ENCODE measurements at places on chromosomes 12 and 14.

DNA sequence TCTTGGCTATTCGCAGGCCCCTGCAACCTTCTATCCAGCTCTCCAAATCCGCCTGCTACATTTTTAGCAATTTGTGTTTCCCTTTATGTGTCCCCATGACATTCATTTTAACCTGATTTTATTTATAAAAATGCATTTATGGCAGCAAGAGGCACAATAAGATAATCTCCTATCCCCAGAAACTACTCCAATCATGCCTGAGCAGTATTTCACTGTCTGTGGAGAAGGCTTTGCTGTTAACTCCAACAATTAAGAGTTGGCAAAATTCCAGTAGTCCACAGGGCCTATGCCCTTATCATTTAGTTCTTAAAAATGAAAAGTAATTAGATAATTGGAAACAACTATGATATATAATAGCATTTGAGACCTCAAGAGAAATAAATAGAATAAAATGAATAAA is 462.4 kb downstream of the TRHDE start:
- DNase-seq, result no peak

GRCh38 chr12:30877105-30877875 is 49.3 kb upstream of the TSPAN11 start:
- no peak for DNase-seq

- DNase-seq, result no peak
Observed at GRCh38 chr12:130719263-130719859, 3.3 kb upstream of the RIMBP2 start.

DNA sequence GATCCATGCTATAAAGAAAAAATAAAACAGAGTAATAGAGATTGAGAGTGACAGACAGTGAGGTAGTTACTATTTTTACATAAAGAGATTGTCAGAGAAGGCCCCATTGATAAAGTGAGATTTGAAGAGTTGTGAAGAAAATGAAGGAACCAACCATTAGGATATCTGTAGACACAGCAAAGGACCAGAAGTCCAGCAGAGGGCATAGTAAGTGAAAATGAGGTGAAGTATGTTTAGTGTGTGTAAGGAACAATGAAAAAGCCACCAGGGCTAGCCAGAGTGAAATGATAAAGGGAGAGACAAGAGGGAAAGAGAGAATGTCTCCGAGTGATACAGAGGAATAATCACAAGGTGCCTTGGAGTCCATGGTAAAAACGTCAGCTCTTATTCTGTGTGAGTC is 411.0 kb downstream of the NELL2 start:
- no peak for DNase-seq

DNA sequence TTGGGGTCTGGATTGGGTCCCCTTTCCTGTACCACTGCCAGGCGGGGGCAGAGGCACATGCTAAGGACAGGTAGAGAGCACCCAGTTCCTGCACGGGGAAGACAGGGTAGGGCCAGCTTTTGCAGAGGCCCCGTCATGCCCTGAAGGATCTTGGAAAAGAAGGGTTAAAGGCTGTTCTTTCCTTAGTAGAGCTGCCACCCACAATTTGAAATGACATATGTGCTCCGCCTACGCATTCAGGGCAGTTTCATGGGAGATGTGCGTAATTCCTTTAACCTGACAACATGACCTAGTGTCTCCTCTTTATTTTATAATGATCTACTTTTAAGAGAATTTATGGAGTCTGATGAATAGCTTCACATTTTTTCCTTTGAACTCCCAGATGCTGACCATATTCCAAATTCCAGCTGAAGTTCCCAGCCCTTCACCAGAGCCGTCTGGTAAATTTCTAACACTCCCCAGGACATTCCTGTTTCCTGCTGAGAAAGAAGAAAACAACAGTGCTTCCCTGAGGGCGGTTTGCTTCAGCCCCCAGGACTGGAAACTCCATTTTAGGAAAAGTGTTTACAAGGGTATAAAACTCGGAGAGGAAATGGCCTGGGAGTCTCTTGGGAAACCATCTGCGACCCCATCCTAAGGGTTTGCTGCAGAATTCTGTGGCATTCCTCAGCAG is 58.9 kb upstream of the PLEKHG3 start:
- peak; percentile 98 for DNase-seq

GRCh38 chr14:40682131-40682913 is 924.4 kb upstream of the LRFN5 start:
- no peak for DNase-seq

- peak; percentile 10 for DNase-seq
Observed at GRCh38 chr12:130714091-130714590, 2.0 kb downstream of the RIMBP2 start.

DNA sequence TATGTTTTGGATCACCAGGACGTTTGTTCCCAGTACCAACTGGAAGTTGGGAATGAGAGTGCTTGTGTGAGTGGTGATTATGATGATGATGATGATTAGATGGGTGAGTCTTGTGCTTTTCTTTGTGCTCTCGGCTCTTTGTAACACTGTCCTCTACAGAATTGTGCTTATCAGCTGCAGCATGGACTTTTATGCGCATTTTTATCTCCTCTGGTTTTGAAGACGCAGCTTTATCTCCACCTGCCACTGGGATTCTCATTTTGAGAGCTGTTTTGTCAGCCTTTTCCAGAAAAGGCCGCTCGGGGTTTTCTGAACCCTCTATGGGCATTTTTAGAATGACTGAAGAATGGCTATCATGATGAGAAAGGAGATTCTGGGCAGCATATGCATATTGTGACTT is 11.5 kb upstream of the KANSL2 start:
- no peak for DNase-seq

GRCh38 chr14:23326491-23327332 is 5.5 kb downstream of the PABPN1 start:
- no peak for DNase-seq

DNA sequence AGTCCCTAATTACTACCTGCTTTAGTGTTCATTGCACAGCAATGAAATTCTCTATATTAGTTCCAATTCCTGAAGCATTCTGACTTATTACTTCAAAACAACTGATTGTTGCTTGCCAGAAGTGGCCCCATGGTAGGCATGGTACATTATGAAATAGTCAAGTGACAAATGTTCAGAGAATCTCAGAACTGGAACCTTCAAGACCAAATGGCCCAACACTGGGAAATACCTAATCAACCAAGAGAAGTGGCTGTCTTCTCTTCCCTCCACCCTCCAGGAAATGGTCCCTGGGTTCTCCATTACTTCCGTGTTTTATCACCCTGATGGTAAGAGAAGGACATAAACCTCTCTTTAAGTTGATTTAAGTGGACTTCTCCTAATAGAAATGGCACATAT is 49.9 kb downstream of the ITPR2 start:
- no peak for DNase-seq

DNA sequence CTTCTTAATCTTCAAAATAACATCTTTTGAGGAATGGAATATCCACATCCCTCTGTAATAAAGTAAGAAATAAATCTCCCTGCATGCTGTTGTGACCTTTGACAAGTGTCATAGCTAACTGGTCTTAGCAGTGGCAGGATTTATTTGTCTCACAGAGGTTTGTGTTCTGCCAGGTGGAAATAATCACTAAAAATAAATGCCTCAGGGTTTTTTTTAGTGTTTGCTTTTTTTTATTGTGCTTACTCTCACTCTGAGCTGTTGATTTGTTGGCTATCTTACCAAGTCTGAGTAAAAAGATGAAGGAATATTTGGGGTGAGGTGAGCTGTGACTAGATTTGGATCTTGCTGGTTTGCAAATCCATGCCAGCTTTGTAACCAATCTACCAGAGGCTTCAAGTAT is 285.4 kb downstream of the ALG10B start:
- no peak for DNase-seq

DNA sequence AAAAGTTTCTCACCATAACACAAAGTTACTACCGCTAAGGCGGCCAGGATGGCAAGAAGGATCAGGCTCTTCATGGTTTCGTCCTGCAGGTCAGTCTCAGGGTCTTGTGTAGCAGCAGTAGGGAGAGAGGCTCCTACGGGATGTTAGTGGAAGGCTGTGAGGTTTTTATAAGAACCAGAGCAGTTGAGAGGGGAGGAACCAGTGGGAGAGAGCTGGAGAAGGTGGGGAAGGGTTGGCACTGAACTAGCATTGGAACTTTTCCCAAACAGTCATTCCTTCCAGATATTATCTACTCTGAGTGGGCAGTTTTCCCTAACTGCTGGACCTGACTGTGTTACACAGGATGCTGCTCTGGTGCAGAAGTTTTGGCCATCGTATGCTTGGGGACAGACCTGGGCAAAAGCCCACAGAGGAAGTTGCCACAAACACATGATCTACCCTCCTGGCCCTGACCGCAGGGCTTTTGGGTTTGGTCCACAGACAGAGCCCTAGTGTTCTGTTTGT is at the start of gene MGP:
Gene MGP, minus strand, starts transcription at position 137 of the 504 bp plus-strand sequence. Its CDS starts 63 bp downstream, at position 74.
- DNase-seq, result peak; percentile 50

GRCh38 chr12:126191949-126192348 is 1126.7 kb downstream of the AACS start:
- no peak for DNase-seq

- no peak for DNase-seq
Observed at GRCh38 chr12:64457466-64457865, 5.5 kb downstream of the TBK1 start.

GRCh38 chr14:20278414-20278813 is 27.3 kb downstream of the TTC5 start:
- peak; percentile 4 for DNase-seq

- DNase-seq, result no peak
Observed at GRCh38 chr14:49966304-49966809, 73.5 kb downstream of the ARF6 start.

DNA sequence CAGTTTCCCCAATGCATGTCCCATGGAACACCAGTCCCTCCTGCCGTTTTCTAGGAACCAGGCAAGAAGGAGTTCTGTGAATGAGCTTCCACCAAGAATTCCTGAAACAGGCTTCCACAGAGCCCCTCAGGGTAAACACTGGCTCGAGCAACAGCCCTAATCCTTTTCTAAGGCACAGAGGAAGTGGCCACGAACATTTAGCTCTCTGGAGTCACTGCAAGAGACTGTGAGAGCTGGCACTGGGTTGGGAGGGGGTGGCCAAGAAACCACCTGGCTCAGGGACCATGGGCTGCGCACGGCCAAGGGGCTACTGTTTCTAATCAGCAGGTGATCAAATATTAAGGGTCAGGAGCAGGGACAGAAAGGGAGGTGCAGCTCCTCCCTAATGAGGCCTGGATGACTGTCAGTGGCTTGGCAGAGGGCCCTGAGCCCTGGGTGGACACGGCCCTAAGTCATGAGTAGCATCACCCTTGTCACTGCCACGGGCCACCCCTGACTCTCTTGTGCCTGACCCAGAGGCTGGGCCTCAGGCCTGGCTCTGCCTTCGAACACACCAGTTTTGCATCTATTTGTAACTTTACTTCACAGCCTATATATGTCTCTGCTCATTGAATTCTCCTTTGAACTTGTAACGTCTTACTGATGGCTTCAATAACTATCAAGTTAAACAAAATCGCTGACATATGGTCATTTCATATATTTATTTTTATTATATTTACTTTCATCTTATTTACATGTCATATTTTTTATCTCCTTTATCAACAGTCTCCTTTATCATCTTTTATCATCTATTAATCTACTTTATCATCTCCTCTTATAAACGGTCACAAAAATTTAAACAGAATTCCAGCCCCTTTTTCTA is 154.0 kb downstream of the DICER1 start:
- no peak for DNase-seq

DNA sequence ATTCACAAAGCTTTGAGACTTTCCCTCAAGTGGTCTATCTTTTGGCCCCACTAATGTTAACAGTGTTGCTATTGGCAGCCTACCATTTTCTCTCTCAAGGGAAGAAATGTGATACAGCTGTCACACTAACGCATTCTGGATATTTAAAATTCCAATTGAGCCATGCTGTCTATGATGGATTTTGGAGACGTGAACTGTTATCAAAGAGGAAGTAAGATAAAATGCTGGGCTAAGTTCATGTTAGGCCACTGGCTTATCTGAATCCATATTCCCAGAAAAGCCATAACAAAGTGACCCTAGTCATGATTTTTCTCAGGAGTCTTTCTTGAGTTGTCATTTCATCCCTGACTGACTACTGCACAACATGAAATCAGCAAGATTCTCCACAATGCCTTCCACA is 200.2 kb downstream of the PHLDA1 start:
- DNase-seq, result peak; percentile 25

- DNase-seq, result no peak
Observed at GRCh38 chr12:48286665-48287064, 64.1 kb downstream of the ZNF641 start.

DNA sequence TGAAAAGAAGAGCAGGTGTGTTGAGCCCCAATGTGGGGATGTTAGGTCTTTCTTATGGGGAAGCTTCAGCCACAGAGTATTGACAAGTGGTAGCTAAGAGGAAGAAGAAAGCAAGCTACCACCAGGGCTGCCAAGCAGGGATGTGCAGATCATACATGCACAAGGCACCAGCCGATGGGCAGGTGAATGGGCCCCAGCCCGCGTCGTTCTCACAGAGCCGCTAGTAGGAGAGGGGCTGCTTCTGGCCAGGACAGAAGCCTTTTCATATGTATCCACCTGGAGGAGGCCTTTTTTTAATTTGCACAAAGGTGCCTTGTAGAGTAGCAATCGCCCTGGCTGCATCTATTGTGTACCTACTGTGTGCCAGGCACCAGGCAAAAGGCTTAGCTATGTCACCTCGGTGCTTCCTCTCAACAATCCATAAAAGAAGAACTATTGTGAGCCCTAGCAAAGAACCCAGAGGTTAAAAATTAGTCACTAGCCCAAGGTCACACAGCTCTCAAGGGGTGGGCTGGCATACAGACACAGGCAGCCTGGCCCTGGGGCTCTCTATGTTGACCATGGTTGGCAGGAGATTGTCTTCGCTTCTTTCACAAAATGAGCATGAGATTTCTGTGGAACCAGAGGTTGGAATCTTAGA is 8.2 kb downstream of the NUAK1 start:
- no peak for DNase-seq

GRCh38 chr14:68736471-68736871 is 56.4 kb downstream of the ZFP36L1 start:
- no peak for DNase-seq

DNA sequence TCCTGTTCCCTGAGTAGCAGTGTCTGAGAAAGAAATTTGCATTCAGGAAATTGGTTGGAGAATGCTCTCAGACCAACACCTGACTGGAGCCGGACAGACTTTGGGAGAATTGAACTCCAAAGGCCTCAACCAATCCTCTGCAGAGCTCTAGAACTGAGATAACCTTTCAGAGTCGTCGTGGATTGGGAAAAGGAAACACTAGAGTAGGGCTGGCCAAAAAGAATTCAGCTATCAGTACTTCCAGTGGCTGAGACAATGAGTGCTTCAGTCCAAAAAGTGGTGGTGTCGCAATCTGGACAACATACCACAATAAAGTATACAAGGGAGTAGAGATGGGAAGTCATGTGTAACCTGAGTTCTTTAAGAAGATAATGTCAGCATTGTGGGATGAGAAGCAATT is 377.1 kb downstream of the SLC16A7 start:
- peak; percentile 91 for DNase-seq

DNA sequence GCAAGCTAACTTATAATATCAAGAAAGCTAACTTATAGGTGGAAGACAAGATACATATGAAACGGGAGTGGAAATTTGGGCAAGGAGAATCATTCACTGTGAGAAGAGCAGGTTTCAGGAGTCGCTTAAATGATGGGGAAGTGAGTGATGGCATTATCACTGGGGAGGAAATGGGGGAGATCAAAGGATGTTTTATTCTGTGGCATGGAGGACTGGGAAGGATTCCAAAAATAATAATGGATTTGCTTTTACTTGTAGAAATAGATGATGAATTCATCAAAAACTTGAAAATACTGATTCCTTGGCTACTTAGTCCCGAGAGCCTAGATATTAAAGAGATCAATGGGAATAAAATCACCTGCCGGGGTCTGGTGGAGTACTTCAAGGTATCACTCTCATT is 47.8 kb downstream of the SAV1 start:
- no peak for DNase-seq

Data from fibroblast of skin of abdomen (primary cell).